ENCODE measurements at places on chromosomes 4 and X.
A peak's percentile ranks its signal among the peaks of the same experiment; 100 is the strongest.

DNA sequence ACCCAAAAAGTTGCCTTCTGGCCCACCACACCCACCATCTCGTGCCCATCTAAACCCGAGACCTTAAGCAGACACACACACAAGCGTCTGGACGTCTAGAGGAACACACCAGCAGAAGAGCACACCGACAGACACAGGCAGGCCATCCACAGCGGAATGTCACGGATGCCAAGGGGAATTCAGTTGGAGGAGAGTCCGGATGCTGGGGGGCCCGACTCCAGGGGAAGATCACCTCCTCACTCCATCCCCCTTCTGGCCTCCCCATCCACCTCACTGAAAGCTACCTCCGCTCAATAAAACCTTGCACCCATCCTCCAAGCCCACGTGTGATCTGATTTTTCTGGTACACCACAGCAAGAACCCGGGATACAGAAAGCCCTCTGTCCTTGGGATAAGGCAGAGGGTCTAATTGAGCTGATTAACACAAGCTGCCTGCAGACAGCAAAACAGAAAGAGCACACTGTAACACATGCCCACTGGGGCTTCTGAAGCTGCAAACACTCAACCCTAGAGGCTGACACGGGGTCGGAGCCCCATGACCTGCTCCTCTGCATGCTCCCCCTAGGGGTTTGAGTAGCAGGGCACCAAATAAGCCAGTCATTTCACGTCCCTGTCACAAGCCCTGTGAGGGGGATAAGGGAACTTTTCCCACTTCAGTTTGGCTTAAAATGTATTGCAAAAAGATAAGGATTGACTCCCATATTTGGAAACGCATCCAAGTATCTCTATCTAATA, 339.6 kb upstream of the PCDH10 start:
- no peak for DNase-seq

DNA sequence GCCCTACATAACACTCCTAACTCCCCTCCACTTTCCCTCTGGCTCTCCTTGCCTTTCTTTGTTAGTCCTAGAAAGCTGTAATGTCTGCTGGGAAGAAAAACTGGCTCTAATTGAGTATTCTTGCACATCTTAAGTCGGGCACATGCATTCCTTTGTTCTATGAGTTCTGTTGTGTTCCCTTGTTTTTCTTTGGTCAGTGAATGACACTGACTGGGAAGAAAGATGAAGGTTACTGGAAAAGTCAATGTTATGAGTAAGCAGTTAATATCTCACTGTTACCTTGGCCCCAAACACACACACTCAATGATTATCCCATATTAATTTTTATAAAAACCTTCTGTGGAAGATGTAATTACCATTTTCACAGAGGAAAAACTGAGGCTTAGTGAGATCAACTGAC, 215.9 kb downstream of the SOWAHB start:
- peak; percentile 84 for DNase-seq

DNA sequence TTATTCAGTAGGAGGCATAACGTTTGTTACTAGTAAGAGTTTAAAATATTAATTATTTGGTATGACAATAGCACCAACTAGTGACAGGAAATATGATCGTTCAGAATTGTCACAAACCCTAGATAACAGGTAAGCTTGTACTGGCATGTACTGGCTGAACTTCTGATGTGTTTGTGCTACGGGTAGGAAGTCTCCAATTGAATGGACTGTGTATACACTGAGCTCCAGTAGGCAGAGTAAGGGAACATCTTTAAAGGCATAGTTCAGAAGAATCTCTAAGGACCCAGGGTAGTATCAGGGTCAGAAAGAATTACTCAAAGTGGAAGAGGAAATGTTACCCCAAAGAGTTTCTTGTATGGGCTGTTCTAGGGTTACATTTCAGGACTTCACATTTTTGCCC, 230.4 kb downstream of the EDA2R start:
- DNase-seq, result no peak

- no peak for DNase-seq
Observed at GRCh38 chr4:139643042-139643895, 22.4 kb upstream of the MGST2 start.

DNA sequence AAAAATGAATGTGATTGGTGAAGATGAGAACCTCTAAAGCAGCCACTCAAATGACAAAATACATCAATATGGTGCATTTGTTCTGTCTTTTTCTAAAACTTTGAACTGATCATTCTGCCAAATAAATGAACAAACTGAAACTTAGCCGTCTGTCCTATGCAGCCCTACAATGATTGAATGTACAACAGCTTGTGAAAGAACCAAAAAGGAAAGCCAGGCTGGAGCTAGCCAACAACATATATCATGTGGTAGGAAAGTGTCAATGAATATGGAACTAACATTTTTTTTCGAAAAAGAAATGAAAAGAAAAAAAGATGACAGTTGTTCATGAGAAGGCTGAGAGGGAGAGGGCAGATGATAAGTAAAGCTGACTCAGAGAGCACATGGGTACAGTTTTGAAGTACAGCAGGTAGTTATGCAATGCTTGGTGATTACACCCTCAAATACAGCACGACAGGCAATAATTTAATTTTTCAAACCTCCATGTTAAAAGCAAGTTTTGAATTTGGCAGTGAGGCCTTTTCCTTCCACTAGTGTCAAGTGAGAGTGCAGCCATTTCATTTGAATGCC, 21.2 kb upstream of the SLC7A11 start:
- peak; percentile 5 for DNase-seq

DNA sequence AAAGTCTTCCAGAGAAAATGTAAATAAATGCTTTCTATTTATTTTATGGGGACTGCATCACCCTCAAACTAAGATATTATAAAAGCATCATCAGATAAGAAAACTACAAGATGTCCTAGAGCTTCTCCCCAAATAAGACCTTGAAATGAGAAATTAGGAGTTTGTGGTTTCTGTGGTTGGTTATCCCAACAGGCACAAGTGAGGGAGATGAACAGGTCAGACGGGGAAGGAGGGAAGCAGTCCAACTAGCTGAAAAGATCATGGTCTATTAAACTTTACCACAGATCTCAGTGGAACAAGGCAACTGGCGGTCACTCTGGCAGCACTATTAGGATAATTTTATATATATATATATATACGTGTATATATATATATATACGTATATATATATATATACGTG, 319.3 kb upstream of the GRID2 start:
- no peak for DNase-seq

GRCh38 chr4:165915215-165915614, 42.2 kb downstream of the TLL1 start:
- peak; percentile 47 for DNase-seq

- DNase-seq, result no peak
Observed at GRCh38 chr4:187016101-187016500, 292.4 kb upstream of the FAT1 start.

DNA sequence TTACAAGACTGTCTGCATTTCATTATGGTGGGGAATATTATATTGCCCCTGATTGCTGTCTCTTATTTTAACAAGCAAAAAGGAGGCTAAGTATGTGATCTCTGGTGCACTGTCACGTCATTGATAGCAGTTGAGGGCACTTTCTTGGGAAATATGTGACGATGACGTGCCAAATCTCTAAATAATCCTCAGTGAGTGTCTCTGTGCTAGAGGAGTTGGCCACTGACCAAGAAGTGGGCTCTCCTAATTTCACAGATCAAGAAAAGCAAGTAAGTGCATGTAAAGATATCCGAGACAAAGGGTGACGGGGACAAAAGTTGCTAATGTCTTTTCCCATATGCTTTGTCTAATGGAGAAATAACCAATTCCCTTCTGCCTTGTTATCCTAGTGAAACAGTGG, 487.4 kb upstream of the TENM3 start:
- DNase-seq, result no peak

DNA sequence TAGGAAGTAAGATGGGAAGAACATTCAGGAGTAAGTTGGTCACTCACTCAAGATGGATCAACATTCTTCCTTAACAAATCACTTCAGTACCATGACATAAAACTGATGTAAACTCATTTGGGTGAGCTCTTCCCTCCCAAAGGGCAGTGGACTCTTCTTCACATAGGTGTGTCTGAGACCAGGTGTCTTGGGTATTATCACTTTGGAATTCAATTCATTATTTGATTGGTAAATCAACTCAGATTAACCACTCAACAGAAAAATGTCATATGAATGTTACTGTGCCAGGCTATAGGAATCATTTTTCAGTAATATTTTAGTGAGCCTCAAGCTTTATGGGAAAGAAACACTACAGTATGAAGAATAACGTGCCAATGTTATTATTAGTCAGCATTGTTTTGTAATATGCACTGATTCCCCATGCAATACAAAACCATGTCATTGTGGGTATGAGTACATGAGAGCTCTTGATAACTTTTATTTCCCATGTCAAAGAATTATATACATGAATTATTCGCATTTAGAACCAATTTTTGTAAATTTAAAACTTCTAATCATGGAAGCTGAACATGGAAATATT, 58.6 kb upstream of the ETNPPL start:
- no peak for DNase-seq

DNA sequence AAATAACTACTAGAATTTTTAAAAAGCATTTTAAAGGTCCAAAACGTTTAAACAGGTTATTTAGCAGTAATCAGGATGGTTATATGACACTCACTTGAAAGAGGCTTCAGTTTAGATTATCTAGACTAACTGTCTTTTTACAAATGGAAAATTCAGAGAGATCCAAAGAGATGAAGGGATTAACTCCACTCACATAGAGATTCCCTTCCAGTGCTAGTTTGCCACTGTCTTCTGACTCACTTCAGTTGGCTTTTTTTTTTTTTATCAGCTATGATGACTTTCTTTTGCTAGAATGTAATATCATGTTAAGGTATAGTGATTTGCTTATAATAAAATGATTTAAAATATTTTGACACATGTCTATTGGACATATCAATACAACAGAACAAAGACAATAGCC, 43.8 kb downstream of the GALNT7 start:
- no peak for DNase-seq

DNA sequence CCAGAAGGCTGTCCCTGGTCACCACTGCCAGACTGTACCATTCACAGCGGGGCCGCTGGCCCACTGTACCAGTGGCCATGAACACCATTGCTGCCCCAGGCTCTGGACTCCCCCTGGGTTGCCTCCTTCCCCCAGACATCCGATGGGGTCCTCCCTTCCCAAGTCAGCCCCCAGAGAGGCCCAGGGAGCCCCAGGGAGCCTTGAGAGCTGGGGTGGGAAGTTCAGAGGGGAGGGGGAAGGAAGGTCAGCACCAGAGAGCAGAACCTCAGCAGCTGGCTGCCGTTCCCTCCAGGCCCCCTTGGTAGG, 441 bp upstream of the ARHGAP4 start:
- no peak for DNase-seq

- no peak for DNase-seq
Observed at GRCh38 chr4:89258506-89258905, 49.1 kb downstream of the GPRIN3 start.

DNA sequence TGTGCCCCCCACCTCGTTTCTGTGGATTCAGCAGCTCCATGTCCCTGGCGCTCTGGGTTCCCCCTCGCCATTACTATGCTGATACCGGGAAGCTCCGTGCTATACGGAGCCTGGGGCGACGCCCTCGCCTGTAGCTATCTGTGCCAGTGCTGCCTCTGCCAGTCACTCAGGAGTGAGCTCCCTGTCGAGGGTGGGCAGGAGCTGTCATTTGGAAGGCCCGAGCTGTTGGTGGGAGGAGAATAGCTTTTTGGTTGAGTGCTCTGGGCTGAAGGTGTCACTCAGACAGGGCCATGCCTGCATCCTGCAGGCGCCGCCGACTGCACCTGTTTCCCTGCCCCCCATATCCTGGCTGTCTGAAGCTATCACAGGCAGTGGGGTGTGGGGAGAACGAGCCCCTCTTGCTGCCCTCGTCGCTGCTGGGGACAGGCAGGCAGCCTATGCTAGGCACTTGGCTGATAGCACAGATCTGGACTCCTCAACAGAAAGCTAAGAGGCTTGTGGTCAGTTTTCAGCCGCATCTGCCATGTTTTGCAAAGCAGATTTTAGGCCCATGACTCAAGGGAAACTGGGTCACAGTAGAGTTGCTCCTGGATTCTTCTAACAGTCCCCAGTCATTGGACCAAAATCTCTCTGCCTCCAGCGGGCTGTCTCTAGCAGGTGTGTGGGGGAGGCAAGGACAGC, 31.8 kb downstream of the CPLX1 start:
- DNase-seq, result no peak

GRCh38 chrX:17412692-17413091, 37.7 kb downstream of the NHS start:
- peak; percentile 88 for DNase-seq

GRCh38 chr4:185740471-185740873, 71.5 kb downstream of the SORBS2 start:
- DNase-seq, result peak; percentile 74

GRCh38 chrX:41475191-41475590, 28.0 kb downstream of the NYX start:
- no peak for DNase-seq

DNA sequence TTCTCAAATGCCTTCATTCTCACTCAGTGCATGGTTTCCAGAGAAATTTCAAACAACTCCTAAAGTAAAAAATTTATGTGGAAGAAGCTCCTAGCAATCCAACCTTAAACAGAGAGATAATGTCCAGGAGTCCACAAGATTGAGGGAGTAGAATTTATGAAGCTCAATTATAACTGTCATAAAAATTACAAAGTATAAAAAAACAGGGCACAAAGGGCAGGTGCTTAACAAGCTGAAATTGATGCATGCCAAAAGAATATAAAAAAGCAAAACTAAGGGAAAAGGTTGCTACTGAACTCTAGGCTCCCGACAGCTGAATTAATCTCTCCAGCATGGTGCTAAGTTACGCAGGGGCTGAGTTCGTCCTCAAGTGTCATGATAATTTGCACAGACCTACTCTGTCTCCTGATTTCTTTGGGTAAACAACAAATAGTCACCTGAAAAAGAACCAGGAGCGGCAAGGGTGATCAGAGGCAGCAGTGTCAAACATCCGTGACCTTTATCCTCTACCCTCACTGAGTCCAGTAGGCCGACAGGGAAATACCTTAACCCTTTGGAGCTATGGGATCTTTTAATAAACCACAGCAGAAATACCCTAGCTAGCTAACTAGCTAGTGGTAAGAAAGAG, 47.2 kb upstream of the RELL1 start:
- no peak for DNase-seq

DNA sequence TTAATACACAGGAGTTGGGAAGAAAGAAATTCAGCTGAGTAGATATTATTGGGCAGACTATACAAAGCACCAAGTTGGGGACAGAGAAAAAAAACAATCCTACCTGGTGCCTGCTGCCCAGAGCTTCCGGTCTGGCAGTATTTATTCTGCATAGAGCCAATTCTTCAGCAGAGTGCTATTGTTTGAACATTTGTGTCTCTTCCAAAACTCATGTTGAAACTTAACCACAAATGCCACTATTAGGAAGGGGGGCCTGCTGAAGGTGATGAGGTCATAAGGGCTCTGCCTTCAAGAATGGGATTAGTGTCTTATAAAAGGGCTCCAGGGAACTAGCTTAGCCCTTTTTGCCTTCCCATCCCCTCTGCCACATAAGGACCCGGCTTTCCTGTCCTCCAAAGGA, 136.2 kb downstream of the EVC2 start:
- DNase-seq, result peak; percentile 41

- DNase-seq, result no peak
Observed at GRCh38 chrX:108216405-108216804, 124.8 kb downstream of the ATG4A start.

GRCh38 chr4:138334346-138335016, 92.3 kb upstream of the SLC7A11 start:
- DNase-seq, result peak; percentile 97

Data from renal cortical epithelial cell (primary cell).